ENCODE measurements at places on chromosomes 2 and 18.

DNA sequence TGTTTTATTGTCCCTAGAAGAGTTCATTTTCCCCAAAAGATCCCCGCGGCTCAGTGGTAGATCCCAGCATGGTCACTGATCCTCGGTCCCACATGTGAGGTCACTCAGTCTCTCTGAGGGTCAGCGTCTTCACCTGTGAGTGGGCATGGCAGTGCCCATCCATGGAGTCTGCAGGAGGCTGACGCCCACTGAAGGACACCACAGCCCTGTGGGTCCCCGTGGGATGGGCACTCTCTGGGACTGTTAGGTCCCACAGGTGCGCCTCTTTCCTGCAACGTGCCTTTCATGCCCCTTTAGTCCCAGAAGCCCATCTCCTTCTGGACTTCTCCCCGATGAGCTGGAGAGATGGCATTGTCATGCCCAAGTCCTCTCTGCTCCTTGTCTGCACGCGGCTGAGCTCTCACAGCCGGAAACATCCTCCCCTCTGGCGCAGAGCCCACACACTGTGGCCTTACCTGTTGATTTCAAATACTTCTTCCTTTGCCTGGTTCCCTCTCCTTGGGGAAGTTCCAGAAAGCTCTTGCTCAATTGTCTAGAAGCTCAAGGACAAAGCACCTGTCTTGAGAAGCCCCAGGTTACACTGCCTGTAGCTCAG is 75.9 kb downstream of the PTGR3 start:
- DNase-seq = no peak

DNA sequence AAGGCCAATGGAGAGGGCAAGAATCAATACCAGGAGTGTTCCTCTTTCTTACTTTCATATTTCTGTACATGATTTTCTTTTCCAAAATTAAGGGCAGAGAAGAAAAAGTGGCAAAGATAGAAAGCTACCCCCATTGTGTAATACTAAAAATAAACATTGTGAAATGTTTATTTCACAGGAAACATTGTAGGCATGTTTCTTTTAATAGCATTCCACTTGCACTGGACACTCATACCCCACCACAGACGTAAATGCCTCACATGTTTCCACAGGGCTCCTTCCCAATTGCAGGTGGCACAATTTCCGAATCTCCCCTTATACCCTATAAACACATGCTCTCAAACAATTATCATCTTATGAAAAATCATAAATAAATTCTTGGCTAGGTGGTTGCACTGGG is 645.1 kb upstream of the SETBP1 start:
- no peak for DNase-seq

GRCh38 chr2:118321432-118322105 is 233.3 kb downstream of the INSIG2 start:
- no peak for DNase-seq

DNA sequence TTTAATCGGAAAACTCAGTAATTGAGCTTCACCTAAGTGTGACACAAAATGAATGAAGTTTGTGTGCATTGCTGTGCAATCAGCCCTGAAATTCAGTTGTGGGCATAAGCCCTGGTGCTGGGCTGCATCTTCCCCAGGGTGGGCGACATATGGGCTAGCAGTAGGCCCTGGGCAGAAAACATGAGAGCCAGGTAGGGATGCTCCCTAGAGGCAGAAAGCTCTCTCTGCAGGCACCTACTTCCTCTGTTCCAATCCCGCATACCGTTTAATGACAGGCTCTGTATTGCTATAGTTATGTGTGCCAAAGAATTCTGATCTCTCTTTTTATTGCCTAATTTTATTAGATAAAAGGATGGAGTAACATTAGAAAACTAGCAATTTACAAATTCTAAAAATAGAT is 456.7 kb downstream of the NRXN1 start:
- no peak for DNase-seq

DNA sequence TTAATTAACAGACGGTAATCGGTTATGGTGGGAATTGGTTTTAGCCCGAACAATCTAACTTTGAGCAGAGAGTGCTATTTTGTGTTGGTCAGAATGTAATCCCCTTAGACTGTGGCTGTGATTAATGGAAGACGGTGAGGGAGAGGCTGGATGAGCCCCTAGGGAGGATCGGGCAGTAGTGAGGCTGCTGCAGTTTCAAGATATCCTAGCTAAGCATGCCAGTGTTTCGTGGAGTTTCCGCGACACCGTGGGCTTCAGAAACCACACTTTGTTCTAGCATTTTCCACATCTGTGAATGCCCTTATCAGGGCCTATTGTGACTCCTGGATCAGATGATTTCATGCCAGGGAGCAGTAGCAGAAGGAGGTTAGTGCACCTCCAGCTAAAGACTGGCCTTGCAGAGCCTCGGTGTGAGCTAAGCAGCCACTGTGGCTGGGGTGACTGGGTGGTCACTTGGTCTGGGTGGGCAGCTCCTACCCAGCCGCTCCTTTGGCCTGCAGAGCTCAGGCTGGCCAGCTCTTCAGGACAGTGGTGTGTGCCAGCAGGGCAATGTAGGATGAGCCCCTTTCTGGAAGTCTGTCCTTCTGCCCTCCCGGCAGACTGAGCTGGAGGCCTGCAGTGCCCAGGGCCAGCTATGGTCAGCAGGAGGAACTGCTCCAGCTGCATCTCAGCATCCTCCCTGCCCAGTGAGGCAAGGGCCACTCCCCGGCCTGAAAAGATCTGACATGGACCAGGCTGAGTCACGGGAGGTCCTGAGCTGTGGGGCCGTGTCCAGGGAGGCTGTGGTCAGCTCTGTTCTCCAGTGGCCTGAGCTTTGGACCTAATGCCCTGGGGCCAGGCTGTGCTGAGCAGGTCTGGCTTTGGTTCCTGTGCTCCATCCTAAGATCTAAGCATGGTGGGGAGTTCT is 142.6 kb upstream of the GPC1 start:
- no peak for DNase-seq

DNA sequence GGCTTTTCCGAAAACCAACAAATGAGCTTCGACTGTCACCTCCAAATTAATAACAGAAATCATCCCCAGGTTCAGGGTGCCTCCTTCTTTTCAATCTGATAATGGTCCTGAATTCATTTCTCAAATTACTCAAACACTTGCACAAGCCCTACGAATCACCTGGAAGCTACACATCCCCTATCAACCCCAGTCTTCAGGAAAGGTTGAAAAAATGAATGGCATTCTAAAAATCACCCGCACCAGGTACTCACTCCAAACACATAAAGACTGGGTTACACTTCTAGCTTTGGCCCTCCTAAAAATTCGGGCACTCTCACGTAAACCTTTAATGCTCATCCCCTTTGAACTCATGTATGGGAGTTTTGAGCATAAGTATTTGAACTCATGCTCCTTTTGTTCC is 23.9 kb downstream of the EIF2AK2 start:
- DNase-seq = no peak

DNA sequence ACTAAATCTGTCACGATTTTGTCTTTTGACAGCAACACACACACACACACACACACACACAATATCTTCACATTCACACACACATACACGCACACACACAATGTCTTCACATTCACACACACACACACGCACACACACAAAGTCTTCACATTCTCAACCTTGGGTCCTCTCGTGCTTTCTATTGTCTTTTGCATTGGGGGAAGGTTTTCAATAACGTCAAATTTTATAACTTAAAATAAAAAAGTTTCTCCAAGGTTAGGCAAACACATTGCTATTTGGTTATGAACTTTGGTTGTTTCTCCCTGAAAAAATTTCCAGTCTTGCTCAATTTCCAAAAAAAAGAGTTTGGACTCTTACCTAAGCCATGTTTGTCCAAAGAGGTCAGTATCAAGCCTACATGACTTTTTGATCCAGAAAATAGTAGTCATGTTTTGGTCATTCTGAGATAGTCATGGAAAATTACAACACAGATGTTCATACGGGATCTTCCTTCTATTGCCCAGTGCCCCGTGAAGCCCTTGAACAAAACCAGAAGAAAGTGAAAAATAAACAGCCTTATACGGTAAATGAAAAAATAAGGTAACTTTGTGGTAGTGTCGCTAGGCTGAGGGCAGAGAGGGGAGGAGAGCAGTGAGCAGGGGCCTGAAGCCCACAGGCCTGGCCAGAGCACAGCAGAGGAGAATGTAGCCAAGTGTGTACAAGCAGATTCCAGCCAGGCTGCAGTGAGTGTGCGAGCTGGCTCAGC is 542.8 kb upstream of the ID2 start:
- DNase-seq = no peak

- DNase-seq = no peak
Measured at GRCh38 chr2:88451811-88452564, 505 bp downstream of the FOXI3 start.

GRCh38 chr2:217922101-217923006 is 80.4 kb downstream of the TNS1 start:
- no peak for DNase-seq

- no peak for DNase-seq
Measured at GRCh38 chr18:34697891-34698290, 12.2 kb upstream of the DTNA start.

- DNase-seq = no peak
Measured at GRCh38 chr2:221374234-221374633, 197.9 kb downstream of the EPHA4 start.

DNA sequence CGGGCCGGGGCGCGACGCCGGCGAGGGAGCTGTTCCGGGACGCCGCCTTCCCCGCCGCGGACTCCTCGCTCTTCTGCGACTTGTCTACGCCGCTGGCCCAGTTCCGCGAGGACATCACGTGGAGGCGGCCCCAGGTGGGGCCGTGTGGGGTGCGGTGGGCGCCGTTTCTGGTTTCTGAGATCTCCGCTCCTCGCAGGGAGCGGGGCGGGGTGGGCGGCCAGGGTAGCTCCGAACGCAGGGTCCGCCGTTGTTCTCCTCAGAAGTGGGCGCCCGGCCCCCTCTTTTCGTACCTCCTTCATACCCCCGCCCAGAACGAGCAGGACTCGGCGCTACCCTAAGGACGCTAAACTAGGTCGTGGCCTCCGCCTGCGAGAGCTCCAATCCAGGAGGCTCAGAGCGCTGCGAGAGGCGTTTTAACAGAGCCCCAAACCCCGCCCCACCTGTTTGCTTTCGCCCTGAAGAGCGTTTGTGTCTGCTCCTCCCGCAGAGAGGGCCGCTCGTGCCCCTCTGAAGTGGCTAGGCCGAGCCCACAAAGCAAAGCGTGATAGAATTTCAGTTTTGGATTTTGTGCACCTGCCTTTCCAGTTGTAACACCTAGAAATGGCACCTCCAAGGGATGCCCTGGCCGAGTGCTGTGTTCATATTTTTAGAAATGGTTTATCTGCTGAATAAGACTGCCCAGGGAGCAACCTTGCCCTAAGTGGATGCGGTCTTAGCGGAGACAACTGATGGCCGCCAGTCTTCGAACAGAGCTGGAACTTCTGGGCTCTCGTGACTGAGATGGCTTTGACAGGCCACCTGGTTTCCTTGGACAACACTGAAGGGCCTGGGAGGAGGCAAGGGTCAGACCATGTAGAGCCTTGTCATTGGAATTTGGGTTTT is 626 bp downstream of the CAPN10 start:
- DNase-seq = no peak

DNA sequence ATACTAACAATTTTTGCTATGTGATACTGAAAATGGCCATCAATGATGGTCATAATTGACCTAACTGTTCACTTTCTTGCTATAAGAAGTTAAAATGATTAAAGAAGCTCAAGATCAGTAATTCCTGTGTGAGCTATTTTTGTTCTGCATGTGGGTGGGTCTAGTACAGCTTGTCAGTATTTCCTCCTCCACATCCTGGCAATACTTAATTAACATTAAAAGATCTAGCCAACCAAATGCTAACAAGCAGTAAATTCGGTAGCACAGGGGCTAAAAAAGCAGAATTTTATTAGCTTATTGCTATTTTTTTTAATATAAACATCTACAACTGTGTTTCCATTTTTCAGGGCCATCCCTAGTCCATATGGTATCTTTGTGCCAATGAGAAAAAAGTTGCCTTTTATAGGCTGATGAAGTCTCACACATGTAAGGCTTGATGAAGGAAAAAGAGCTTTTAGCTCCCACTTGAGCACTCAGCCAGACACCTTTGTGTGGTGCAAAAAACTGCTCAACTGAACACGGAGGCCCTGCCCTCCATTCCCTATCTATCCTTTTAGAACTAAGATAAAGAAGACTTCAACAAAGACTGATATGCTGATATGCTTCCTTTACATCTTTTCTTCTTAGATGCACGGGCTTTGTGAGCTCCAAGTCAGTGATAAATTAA is 4.9 kb upstream of the PNO1 start:
- no peak for DNase-seq

DNA sequence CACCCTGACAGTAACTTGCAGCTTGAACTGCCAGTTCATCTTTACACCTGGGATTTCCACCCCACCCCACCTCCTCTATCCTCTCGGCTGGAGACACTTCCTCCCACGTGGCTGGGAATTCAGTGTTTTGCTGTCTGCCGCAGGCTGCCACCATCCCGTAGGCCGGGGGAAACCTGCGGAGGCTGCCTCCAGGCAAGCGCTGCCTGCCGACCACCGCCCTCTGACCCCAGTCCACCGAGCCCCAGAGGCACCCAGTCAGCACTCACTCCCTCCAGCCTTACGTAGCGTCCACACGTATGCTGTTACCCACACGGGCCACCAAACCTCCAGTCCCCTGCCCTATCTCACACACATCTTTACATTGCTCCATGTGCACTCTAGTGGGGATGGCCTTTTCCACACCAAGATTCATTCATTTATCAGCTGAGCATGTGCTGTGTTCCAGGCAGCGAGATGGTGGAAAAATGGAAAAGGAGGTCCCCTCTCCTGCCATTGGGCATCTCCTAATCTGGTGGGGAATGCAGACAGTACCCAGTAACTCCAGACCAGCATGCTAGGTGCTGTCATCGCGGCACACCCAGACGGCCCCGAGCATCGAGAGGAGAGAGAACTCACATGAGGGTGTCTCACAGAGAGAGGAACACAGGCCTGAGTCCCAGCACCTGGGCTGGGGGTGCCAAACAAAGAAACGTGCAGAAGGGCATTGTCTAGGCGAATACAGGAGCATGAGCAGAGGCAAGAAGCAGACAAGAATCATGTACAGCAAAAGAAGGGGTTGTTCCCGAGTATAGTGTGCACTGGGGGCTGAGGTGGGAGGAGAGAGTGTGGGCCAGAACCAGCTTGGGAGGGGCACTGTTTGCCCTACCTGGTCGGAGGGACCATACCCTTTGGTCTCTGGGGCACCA is 166.9 kb downstream of the SMAD7 start:
- no peak for DNase-seq

- DNase-seq = no peak
Measured at GRCh38 chr18:13558124-13558523, 168.2 kb downstream of the FAM210A start.

- DNase-seq = no peak
Measured at GRCh38 chr2:12750166-12750905, 33.6 kb downstream of the TRIB2 start.

GRCh38 chr2:234366891-234367290 is 130.0 kb downstream of the ARL4C start:
- no peak for DNase-seq

DNA sequence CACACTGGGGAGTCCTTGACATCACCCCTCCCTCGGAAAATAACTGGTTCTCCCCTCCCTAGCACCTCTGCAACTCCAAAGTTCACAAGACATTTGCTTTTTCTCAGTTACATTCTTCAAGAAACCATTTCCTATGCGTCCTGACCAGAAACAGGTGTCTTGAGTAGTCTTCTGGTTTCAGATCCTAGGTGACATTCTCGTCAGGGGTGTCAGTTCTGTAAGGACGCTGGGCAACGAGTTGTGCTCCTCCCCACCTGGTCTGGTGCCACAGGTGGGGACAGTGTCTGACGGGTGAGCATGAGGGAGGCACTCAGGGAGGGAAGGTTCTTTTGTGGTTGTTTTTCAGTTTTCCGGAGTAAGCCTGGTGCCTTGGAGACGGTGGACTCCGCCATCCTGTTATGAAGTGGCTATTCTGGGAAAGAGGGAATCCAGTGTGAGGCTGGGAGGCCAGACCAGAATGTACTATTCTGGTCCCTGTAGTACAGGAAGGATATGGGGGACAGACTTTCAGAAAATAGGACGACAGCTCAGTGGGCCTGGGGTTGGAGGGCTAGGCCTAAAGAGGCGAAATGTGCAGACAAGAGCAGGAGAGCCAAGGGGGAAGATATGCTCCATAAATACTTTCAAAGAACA is 50.6 kb downstream of the EPAS1 start:
- DNase-seq = no peak

Data from activated T-cell treated with anti-CD3 and anti-CD28 coated beads for 24 hours (primary cell).